IPS DF 6.9 (cell line): ENCODE measurements at places on chromosomes 6 and 20.

- no peaks in the 10 kb centered on the region for H3K27me3 ChIP-seq
- no peak overlapping the region for H3K4me3 ChIP-seq
- H3K36me3 ChIP-seq: no peaks in the 10 kb centered on the region
- no peak for DNase-seq
Observed at GRCh38 chr6:140644017-140644416, 1269.6 kb upstream of the CITED2 start.

GRCh38 chr6:41555326-41556300 is 9.4 kb downstream of the FOXP4 start:
- peaks cover 30% of the 10 kb centered on the region for H3K4me1 ChIP-seq
- H3K27me3 ChIP-seq: peaks cover 16% of the 10 kb centered on the region; the same call in 1 of the 2 replicates
- H3K36me3 ChIP-seq: no peaks in the 10 kb centered on the region
- no peak overlapping the region for H3K27ac ChIP-seq

DNA sequence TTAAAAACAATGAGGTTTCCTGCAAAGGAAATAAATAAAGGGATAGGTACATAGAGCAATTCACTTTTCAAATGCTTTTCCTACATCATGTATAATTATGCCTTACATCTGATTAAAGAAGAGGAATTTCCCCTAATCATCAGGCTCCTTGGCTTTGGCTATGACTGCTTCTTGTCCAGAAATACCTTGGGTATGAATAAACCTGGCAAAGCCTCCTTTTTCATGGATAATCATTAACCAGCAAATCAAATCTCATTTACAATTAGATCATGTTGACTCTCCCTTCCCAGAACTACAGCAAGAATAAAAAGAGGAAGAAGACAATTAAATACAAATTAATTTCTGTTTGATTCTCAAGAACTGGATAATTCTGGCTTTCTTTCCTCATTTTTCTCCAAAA is 58.0 kb upstream of the CD2AP start:
- no peaks in the 10 kb centered on the region for H3K27me3 ChIP-seq
- no peaks in the 10 kb centered on the region for H3K36me3 ChIP-seq
- no peaks in the 10 kb centered on the region for H3K4me1 ChIP-seq
- no peak for DNase-seq
- H3K27ac ChIP-seq: no peak overlapping the region

GRCh38 chr6:99416892-99417767 is 8.0 kb downstream of the PNISR start:
- H3K27me3 ChIP-seq: no peaks in the 10 kb centered on the region
- no peak for DNase-seq
- H3K4me3 ChIP-seq: no peak overlapping the region
- H3K36me3 ChIP-seq: peaks cover 5% of the 10 kb centered on the region; the same call in 1 of the 2 replicates
- no peak overlapping the region for H3K27ac ChIP-seq
- no peaks in the 10 kb centered on the region for H3K4me1 ChIP-seq

DNA sequence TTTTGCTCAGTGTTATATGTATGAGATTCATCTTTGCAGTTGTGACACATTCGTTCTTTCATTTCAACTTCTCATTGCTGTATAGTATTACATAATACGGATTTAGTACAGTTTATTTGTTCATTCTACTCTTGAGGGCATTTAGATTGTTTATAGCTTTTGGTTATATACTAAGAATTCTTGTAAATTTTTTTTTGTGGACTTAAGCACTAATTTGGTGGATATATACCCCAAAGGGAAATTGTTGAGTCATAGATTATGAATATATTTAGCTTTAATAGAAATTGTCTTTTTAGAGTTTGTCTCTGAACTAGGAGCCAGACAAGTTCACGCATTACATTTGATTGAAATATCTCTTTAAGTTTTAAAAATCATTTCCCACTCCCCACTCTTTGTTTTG is 79.6 kb downstream of the DNAH8 start:
- H3K36me3 ChIP-seq: no peaks in the 10 kb centered on the region
- no peak overlapping the region for H3K4me3 ChIP-seq

GRCh38 chr6:52231406-52232127 is 12.7 kb downstream of the IL17F start:
- no peaks in the 10 kb centered on the region for H3K4me1 ChIP-seq
- no peak overlapping the region for H3K4me3 ChIP-seq
- H3K27me3 ChIP-seq: no peaks in the 10 kb centered on the region
- no peak overlapping the region for H3K27ac ChIP-seq

DNA sequence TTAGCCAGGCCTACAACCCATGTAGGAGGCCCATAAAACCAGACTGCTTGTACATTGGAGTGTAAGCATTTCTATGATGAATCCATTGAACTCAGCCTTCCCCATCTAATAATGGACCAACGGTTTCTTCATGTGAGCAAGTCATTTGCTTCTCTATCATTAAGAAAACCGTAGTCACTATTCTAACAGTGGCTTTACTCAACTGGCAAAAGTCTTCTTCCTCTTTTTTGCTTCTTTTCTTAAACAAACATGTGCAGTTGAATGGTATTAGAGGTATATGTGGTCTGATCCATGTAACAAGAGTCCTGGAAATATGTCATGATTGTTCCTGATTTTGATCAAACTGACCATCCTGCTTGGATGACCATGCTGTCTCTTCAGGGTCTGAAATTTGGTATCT is 132.4 kb upstream of the STXBP5 start:
- no peaks in the 10 kb centered on the region for H3K36me3 ChIP-seq
- H3K4me3 ChIP-seq: no peak overlapping the region

DNA sequence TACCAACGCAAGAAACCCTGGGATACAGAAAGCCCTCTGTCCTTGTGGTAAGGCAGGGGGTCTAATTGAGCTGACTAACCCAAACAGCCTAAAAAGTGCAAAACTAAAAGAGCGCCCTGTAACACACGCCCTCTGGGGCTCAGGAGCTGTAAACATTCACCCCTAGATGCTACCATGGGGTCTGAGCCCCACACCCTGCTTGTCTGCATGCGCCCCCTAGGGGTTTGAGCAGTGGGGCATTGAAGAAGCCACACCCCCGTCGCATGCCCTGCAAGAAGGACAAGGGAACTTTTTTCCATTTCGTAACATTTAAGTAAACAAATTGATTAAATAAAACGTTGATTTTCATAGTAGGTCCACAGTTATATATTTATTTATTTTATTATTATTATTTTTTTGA is 616.9 kb upstream of the MAN1A1 start:
- no peak overlapping the region for H3K27ac ChIP-seq
- no peak for DNase-seq
- H3K4me3 ChIP-seq: no peak overlapping the region
- no peaks in the 10 kb centered on the region for H3K4me1 ChIP-seq
- no peaks in the 10 kb centered on the region for H3K36me3 ChIP-seq

DNA sequence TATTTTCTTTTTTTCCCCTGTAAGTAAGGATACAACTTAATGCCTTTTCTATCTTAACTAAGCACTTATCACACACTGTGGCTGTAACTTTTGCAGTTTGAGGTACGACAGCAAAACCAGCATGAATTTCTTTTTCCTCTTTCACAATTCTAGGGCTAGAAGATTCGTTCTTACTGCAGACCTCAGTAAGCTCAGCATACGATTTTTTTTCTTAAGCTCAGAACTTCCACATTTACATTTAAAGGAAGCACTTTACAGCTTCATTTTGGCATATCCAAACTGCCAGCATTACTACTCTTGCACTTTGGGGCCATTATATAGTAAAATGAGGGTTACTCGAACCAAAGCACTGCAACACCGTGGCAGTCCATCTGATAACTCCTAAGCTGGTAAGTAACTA is 889 bp upstream of the CHMP4B start:
- no peak overlapping the region for H3K4me3 ChIP-seq
- no peak for DNase-seq
- no peaks in the 10 kb centered on the region for H3K36me3 ChIP-seq
- no peak overlapping the region for H3K27ac ChIP-seq
- H3K27me3 ChIP-seq: no peaks in the 10 kb centered on the region

DNA sequence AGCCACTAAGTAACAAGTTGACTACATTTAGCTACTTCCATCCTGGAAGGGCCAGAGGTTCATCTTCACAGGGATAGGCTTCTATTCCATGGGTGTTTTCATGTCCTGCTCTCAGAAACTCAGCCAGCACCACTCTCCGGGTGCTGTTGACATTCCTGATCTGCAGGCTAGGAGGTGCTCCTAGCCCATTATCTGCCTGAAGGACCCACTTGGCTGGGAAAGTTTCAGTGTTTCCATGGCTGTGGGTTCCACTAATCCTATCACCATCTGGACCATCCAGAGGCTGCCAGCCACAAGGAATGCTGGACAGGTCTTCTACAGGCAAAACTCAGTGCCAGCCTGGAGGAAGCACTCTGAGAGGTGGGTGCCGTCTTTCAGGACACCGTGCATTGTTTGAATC is 45.2 kb downstream of the HLA-G start:
- no peak overlapping the region for H3K27ac ChIP-seq
- no peaks in the 10 kb centered on the region; the same call in 1 of the 2 replicates for H3K4me1 ChIP-seq
- H3K36me3 ChIP-seq: no peaks in the 10 kb centered on the region
- no peak overlapping the region for H3K4me3 ChIP-seq
- H3K27me3 ChIP-seq: no peaks in the 10 kb centered on the region
